ENCODE measurements at places on chromosomes 5 and 9.
A peak's percentile ranks its signal among the peaks of the same experiment; 100 is the strongest.

DNA sequence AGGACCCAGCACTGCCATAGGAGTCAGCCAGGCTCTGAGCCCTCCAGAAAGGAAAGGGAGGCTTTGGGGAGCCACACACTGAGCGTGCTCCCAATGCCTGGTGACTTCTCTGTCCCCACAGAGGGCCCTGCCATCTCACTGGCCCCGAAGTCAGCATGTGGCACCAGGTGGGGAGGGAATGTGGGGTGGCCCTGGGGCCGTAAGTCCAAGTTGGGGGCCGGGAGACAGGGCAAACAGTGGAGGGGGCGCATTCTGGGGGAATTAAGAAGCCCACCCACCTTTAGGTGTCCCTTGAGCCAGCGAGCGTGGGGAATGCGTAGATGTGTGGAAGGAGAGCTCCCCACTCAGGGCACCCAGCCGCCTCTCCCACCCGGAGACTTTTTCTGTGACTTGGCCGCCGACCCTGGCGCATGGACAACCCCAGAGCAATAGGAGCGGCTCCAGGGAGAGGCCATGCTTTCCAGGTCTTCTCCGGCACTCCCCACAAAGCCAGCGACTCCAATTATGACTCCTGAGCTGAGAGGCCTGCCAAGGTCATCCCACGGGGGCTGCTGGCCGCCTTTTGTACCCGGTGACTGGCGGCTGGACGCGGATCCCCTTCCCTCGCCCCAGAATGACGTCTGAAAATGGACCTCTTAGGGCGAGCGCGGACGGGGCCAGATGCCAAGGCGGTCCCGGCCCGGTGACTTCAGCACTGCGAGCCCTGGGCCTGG lies 9.8 kb downstream of the IRX1 start:
- DNase-seq: no peak

GRCh38 chr5:133613184-133613583 lies 843 bp upstream of the FSTL4 start:
- no peak for DNase-seq

DNA sequence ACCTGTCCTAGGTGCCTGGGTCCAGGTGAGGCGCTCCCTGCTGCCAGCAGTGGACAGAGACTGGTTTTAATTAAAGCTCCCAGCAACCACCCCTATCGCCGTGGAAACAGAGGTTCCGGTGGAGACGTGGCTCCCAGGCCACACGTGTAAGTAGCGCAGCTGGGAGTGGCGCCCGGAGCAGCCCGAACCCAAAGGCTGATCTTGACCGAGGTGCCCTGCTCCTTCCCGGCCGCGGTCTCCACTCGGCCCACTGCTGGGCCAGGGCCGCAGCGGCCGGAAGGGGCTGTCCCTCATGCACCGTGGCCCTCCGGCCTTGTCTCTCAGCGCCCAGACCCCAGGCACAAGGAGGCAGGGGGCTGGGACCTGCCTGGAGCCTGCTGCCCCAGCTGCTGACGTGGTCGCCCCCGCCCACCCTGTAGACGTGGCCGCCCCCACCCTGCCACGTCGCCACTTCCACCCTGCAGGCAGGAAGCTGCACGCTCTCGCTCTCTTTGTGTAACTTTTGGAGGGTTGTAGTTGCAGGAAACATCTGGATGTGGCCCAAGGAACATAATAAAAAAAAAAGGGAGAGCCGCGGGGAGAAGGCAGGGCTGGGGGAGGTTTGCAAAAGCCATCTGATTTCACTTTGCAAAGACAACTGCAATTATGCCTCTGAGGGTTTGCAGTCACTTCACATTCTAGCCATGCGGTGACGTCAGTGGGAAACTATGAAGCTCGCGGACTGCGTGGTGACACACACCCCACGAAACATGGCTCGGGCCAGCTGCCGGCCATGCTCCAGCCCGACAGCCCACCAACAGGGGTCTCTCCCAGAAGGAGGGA lies 129.9 kb downstream of the RXRA start:
- DNase-seq: peak; percentile 63

GRCh38 chr5:120240706-120241105 lies 223.4 kb upstream of the PRR16 start:
- peak; percentile 12 for DNase-seq

- DNase-seq: no peak
Measured at GRCh38 chr5:52771343-52772039, 16.2 kb upstream of the ITGA1 start.

GRCh38 chr5:126851501-126852011 lies 74.6 kb downstream of the LMNB1 start:
- no peak for DNase-seq

GRCh38 chr5:17069995-17070511 lies 134.0 kb upstream of the MYO10 start:
- DNase-seq: peak; percentile 89

- DNase-seq: no peak
Measured at GRCh38 chr9:129995409-129996160, 47.4 kb downstream of the FNBP1 start.

- no peak for DNase-seq
Measured at GRCh38 chr5:163094492-163095180, 342.8 kb upstream of the CCNG1 start.

DNA sequence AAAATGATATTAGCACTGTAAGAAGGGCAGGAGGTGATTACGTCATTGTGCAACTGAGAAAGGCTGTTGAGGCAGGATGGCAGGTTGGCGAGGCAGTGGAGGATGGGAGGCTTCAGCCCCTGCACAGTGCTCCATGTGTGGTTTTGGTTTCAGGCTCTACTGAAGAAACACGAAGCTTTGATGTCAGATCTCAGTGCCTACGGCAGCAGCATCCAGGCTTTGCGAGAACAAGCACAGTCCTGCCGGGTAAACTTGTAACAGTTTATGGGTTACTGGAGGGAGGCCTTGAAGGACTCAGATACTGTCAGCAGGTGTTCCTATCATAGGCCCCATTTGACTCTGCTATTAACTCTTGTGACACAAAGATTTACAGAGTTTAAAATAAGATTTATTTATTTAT lies 35.1 kb downstream of the SPTAN1 start:
- DNase-seq: no peak

DNA sequence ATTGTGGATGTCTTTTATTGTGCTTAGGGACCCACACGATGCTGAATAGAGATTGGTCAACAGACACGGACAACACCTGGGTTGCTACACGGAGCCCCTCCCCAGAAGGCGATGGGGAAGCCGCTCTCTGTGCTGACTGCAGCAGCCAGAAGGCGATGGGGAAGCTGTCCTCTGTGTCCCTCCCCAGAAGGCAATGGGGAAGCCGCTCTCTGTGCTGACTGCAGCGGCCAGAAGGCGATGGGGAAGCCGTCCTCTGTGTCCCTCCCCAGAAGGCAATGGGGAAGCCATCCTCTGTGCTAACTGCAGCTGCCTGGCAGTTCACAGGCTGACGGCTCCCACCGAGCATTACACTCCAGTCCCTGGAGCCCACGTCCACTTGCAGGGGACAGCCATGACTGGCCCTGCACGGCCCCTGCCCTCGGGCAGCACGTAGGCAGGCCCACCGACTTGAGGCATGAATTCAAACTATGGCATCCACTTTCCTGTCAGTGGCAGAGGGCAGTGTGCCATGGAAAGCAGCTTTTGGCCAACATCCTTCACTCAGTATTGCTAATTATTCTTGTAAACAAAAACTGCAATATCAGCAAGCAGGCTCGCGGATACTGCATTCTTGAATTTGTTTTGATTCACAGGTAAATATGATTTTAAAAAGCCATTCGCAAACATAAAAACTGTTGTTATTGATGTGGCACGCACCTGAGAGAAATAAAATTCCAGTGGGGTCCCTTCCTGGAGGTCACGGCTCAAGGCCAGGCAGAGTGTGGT lies 48.1 kb upstream of the CLPTM1L start:
- no peak for DNase-seq
